ENCODE measurements at places on chromosomes 2 and 18. TPM values are rescaled to one million over a fixed set of nuclear protein-coding genes. Genes with fewer than 3 reads are reported as not detected.

DNA sequence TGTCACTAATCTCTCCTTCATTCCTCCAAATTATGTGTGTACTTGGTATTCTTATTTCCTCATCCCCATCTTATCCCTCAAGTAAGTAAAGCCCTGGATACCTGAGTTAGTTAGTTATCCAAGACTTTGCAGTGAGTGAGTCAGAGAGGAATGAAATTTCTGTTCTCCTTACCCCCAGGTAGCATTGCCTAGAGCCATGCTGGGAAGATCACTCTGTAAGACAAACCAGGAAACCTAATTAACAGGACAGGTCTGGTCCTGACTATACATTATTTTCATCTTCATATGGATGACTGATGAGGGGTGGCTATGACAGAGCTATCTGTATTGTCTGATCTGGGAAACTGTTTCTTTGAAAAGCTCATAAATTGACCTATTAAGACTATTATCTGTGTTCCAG lies 55.0 kb upstream of the ITGA6 start:
- DNase-seq, result no peak
- H3K4me3 ChIP-seq, result no peak overlapping the region
- no peaks in the 10 kb centered on the region for H3K36me3 ChIP-seq

GRCh38 chr2:54574107-54574859 lies 118.2 kb downstream of the SPTBN1 start:
- no peaks in the 10 kb centered on the region for H3K27me3 ChIP-seq
- no peak for DNase-seq
- peaks cover 99% of the 10 kb centered on the region for H3K4me1 ChIP-seq
- H3K27ac ChIP-seq, result peak overlapping the region; percentile 74
- no peaks in the 10 kb centered on the region for H3K36me3 ChIP-seq

Gene UGT1A3
- total RNA-seq, result not detected

Gene NEMP2
- total RNA-seq, result 2.2 TPM

DNA sequence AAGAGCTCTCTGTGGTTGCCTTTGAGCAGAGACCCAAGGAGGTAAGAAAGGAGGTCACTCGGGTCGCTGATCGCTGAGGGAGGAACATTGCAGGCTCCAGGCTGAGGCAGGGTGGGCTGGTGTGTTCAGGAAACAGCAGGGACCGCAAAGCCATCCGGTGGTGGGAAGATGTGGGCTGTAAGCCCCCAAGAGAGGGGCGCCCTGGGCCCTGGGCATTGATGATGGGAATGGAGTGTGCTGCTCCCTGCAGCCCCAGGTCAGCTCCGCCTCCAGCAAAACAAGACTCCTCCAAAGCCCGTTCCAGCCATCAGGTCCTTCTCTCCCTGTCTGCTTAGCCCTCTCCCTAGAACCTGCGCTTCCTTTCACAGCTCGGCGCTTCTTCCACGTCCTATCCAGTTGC lies 229.7 kb downstream of the KLHL29 start:
- no peak overlapping the region for H3K4me3 ChIP-seq
- no peak for DNase-seq
- H3K36me3 ChIP-seq, result no peaks in the 10 kb centered on the region
- peaks cover 25% of the 10 kb centered on the region for H3K4me1 ChIP-seq

Gene KANSL1L
- total RNA-seq, result 29.7 TPM

- no peak overlapping the region for H3K4me3 ChIP-seq
- DNase-seq, result peak; percentile 20
- no peaks in the 10 kb centered on the region for H3K36me3 ChIP-seq
- H3K27me3 ChIP-seq, result no peaks in the 10 kb centered on the region
Measured at GRCh38 chr2:8314063-8314462, 367.8 kb upstream of the ID2 start.

- H3K4me3 ChIP-seq, result no peak overlapping the region
- no peaks in the 10 kb centered on the region for H3K27me3 ChIP-seq
- no peak for DNase-seq
- no peak overlapping the region for H3K27ac ChIP-seq
- H3K36me3 ChIP-seq, result no peaks in the 10 kb centered on the region
Measured at GRCh38 chr2:166282154-166282553, 93.6 kb downstream of the SCN9A start.

GRCh38 chr2:181850936-181851560 lies 40.5 kb upstream of the ITPRID2 start:
- H3K27ac ChIP-seq, result no peak overlapping the region
- DNase-seq, result no peak
- peaks cover 5% of the 10 kb centered on the region for H3K4me1 ChIP-seq
- no peaks in the 10 kb centered on the region for H3K27me3 ChIP-seq

- H3K4me3 ChIP-seq, result no peak overlapping the region
- H3K27me3 ChIP-seq, result no peaks in the 10 kb centered on the region
- no peak overlapping the region for H3K27ac ChIP-seq
- no peak for DNase-seq
- H3K36me3 ChIP-seq, result peaks cover 5% of the 10 kb centered on the region
Measured at GRCh38 chr2:25254961-25255360, 86.6 kb upstream of the POMC start.

GRCh38 chr2:2575870-2576386 lies 244.9 kb upstream of the MYT1L start:
- no peak overlapping the region for H3K4me3 ChIP-seq
- H3K27ac ChIP-seq, result no peak overlapping the region
- H3K4me1 ChIP-seq, result no peaks in the 10 kb centered on the region
- H3K36me3 ChIP-seq, result no peaks in the 10 kb centered on the region
- peak; percentile 52 for DNase-seq

GRCh38 chr2:102295566-102295965 lies 15.8 kb upstream of the IL1RL1 start:
- H3K36me3 ChIP-seq, result no peaks in the 10 kb centered on the region
- no peaks in the 10 kb centered on the region for H3K4me1 ChIP-seq
- no peaks in the 10 kb centered on the region for H3K27me3 ChIP-seq
- no peak overlapping the region for H3K4me3 ChIP-seq

- no peak overlapping the region for H3K4me3 ChIP-seq
- H3K4me1 ChIP-seq, result no peaks in the 10 kb centered on the region
- H3K36me3 ChIP-seq, result no peaks in the 10 kb centered on the region
Measured at GRCh38 chr2:47650001-47650535, 132.9 kb upstream of the MSH6 start.

DNA sequence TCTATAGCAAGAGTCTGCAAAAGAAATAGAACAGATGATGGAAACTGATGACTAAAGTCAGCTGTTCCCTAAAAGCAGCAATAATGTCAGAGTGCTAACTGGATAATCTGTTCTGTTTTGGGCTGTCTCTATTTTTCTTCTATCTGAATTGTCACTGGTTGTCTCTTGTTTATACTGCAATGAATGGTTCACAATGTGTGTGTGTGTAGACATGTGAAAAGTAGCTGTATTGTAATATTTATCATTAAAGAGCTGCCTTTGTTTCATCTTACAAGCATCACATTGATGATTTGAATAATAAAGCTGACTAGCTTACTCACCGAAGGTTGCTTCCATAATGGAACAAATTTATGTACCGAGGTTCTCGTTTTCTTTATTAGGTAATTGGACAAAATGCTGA lies 456.0 kb upstream of the ZEB2 start:
- no peaks in the 10 kb centered on the region for H3K36me3 ChIP-seq
- H3K27ac ChIP-seq, result no peak overlapping the region
- no peak for DNase-seq
- H3K4me3 ChIP-seq, result no peak overlapping the region

Gene APLF
- 18.7 TPM for total RNA-seq

DNA sequence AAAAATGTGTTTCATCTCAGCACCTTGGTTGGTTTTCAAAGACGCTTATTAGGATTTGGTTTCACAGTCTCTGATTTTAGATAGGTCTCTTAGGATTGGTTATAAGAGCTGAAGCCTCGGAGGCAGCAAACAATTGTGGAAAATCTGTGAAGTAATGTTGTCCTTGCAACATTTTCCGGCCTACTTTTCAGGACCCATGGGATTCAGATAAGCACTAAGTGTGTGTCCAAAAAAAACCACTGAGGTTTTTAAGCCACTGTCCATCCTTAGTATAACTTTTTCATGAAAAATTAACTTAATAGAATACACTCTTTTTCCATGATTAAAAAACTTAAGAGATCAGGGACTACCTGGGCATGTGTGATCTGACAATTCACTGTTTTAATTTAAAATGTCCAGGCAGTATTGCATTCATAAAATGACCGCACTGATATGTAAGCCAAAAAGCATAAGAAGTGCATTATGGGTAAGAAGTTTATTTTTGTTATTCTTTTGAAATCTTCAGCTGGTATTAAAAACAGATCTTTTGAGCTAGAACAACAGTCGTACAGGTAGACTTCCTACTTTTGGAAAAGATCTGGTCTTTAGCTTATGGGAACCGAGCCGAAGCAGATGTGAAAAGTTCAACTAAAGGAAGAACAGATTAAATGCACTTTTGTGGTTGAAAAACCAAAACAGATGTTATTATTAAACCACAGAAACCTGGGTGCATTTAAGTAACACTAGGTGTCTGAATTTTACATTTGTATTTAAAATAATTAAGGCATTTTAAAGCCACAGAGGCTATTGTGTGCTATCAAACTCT lies 479.4 kb upstream of the ZEB2 start:
- peak overlapping the region; percentile 36 for H3K27ac ChIP-seq
- H3K4me3 ChIP-seq, result no peak overlapping the region
- DNase-seq, result no peak
- H3K4me1 ChIP-seq, result peaks cover 11% of the 10 kb centered on the region

- H3K4me3 ChIP-seq, result no peak overlapping the region
- no peaks in the 10 kb centered on the region for H3K27me3 ChIP-seq
- no peaks in the 10 kb centered on the region for H3K4me1 ChIP-seq
- no peak for DNase-seq
Measured at GRCh38 chr2:230042195-230042594, 26.5 kb downstream of the SLC16A14 start.

GRCh38 chr2:86048888-86049287 lies 56.8 kb downstream of the POLR1A start:
- H3K4me1 ChIP-seq, result no peaks in the 10 kb centered on the region
- peak; percentile 34 for DNase-seq
- H3K27ac ChIP-seq, result no peak overlapping the region
- H3K4me3 ChIP-seq, result no peak overlapping the region
- no peaks in the 10 kb centered on the region for H3K27me3 ChIP-seq
- peaks cover 55% of the 10 kb centered on the region for H3K36me3 ChIP-seq

DNA sequence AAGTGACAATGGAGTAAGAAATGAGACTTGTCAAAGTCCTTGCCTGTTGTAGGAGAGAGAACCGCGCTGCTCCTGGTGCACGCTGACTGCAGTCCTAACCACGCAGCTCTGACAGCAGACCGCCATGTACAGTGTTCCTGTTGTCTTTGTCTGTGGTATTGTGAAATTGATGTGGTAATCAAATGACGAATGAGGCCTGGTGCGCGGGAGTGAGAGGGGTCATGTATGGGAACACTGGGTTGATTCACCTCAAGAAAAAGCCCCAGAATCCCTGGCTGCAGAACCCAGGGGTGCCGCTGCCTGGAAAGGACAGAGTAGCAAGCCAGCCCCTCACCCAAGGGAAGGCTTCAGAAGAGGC lies 64.0 kb downstream of the INPP4A start:
- H3K4me3 ChIP-seq, result no peak overlapping the region
- no peaks in the 10 kb centered on the region for H3K36me3 ChIP-seq
- peaks cover 22% of the 10 kb centered on the region for H3K4me1 ChIP-seq
- H3K27me3 ChIP-seq, result no peaks in the 10 kb centered on the region

Gene OR6B2
- not detected for total RNA-seq

DNA sequence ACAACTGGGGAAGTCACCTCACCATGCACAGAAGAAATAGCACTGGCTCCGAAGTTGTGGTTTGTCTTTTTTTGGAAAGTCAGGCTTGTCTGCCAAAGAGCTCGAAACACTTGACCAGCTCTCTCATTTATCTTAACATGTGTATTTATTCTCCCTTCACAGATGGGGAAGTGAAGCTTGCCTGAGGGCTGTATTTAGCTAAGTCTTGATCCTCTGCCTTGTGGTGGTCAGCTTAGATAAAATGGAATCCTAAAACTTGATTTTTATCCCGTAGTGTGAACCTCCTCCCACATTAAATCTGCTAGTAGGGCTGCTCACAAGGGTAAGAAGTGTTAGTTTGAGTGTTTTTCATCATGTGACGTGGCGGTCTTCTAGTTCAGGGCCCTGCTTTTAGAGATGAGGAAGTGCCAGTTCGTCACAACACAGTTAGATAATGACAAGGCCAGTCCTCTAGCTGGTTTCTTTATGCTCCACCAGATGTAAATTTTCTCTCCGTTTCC lies 89.7 kb downstream of the TMEM247 start:
- no peaks in the 10 kb centered on the region for H3K36me3 ChIP-seq
- H3K4me1 ChIP-seq, result peaks cover 67% of the 10 kb centered on the region
- H3K4me3 ChIP-seq, result no peak overlapping the region
- no peaks in the 10 kb centered on the region for H3K27me3 ChIP-seq

DNA sequence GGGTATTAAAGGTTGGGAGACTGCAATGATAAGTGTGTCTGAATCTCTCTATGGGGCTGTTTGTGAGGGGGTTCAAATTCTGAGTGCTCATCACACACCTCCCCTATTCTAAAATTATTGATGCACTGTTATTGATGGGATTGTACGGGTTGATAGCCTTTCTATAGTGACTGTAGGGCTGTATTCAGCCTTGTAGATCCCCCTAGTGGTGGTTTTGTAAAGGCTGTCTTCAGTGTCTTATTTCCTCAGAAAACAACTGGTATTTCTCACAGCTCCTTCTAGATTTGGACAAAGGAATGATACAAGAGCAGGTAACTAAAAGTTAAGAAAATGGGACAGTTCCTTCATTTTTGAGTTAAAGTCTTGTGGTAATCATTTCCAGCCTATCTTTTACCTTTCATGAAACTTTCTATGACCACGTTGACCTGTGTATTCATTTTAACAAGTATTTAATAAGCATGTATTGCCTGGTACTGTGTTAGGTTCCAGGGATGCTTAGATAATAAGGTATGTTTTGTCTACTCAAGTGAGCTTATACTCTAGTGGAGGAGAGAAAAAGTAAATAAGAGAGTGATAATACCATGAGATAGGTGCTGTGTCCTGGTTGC lies 21.2 kb downstream of the SMAD4 start:
- H3K27ac ChIP-seq, result no peak overlapping the region
- peaks cover 7% of the 10 kb centered on the region for H3K4me1 ChIP-seq
- no peaks in the 10 kb centered on the region for H3K36me3 ChIP-seq
- no peak overlapping the region for H3K4me3 ChIP-seq

- no peaks in the 10 kb centered on the region for H3K27me3 ChIP-seq
- DNase-seq, result no peak
- H3K4me1 ChIP-seq, result no peaks in the 10 kb centered on the region
- no peak overlapping the region for H3K27ac ChIP-seq
Measured at GRCh38 chr2:138997856-138998517, 217.8 kb upstream of the NXPH2 start.

- no peaks in the 10 kb centered on the region for H3K36me3 ChIP-seq
- no peaks in the 10 kb centered on the region for H3K27me3 ChIP-seq
- H3K4me1 ChIP-seq, result no peaks in the 10 kb centered on the region
- no peak overlapping the region for H3K27ac ChIP-seq
- no peak overlapping the region for H3K4me3 ChIP-seq
Measured at GRCh38 chr2:48175656-48176055, 269.4 kb upstream of the FBXO11 start.

DNA sequence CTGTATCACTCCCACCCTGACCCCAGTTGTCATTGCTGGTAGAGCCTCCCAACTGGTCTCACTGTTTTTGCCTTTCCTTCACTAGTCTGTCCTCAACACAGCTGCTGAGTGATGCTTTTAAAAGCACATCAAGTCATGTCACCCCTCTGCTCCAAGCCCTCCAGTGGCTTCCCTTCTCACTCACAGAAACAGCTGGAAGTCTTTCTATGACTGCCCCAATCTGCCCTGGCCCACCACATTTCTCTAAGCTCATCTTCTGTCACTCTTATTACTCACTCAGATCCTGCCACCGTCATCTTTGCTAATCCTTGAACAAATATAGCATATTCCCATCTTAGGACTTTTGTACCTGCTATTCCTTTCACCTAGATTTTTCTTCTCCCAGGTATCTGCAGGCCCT lies 242.6 kb upstream of the RBBP8 start:
- DNase-seq, result no peak
- no peak overlapping the region for H3K27ac ChIP-seq
- no peaks in the 10 kb centered on the region for H3K27me3 ChIP-seq
- H3K36me3 ChIP-seq, result no peaks in the 10 kb centered on the region
- H3K4me1 ChIP-seq, result peaks cover 5% of the 10 kb centered on the region
